ENCODE measurements at places on chromosomes 6 and 20.

GRCh38 chr6:41535766-41536165, 10.4 kb upstream of the FOXP4 start:
- no peak for DNase-seq

DNA sequence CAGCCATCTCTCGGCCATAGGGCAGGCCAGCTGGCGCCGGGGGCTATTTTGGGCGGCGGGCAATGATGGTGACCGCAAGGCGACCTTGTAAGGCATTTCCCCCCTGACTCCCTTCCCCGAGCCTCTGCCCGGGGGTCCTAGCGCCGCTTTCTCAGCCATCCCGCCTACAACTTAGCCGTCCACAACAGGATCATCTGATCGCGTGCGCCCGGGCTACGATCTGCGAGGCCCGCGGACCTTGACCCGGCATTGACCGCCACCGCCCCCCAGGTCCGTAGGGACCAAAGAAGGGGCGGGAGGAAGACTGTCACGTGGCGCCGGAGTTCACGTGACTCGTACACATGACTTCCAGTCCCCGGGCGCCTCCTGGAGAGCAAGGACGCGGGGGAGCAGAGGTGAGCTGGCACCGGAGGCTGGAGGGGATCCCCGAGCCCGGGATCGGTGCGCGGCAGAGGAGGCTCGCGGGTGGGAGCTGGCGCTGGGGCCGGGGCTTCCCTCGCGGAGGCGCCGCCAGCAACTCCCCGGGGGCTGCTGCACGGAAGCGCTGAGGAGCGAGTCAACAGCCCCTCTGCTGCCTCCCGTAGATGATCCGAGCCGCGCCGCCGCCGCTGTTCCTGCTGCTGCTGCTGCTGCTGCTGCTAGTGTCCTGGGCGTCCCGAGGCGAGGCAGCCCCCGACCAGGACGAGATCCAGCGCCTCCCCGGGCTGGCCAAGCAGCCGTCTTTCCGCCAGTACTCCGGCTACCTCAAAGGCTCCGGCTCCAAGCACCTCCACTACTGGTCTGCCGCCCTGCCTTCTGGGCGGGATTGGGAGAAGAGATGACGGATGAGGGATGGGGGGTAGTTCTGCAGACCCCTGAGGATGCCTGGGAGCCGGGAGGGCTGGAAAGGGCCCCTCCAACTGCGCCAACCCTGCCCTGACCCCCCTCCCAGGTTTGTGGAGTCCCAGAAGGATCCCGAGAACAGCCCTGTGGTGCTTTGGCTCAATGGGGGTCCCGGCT, at the start of the genes CTSA and NEURL2:
TSS of gene CTSA (plus strand) at position 351 of the 999 bp plus-strand sequence. CDS start at position 585, 234 bp downstream.
TSS of gene NEURL2 (minus strand) at position 224 of the 999 bp plus-strand sequence. CDS start at position 7, 217 bp downstream.
- peak; percentile 81 for DNase-seq

- DNase-seq: no peak
Measured at GRCh38 chr6:16757332-16757731, 3.9 kb downstream of the ATXN1 start.

DNA sequence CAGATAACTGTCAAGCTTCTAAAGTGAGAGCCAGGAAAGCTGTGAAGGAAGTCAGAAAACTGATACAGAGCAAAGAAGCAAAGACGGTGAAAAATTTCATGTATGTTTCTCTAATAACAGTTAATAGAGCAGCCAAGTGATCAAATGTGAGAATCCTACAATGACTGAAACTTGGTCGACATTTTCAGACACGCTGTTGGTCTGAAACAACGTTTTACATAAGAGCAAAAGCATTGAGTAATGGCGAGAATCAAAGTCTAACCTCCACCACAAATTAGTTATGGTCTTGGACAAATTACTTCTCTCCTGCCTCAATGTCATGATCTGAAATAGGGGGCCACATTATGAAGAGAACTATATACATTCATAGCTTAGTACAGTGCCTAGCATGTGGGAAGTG, 3.3 kb downstream of the MKKS start:
- no peak for DNase-seq

GRCh38 chr6:143176090-143177021, 115.7 kb downstream of the AIG1 start:
- no peak for DNase-seq

DNA sequence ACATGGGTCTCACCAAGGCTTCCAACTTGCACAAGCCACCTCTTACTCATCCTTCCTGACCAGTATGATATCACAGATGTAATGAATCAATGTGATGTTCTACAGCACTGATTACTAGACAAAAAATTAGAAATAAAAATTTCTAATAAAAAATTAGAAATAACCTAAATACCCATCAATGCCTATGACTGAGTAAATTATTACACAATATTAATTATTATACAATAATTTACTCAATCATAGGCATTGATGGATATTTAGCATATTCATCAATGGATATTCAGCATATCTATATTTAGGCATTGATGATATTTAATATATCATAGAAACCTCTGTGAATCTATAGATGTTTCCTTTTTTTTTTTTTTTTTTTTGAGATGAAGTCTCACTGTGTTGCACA, 43.2 kb upstream of the MBOAT1 start:
- DNase-seq: no peak

DNA sequence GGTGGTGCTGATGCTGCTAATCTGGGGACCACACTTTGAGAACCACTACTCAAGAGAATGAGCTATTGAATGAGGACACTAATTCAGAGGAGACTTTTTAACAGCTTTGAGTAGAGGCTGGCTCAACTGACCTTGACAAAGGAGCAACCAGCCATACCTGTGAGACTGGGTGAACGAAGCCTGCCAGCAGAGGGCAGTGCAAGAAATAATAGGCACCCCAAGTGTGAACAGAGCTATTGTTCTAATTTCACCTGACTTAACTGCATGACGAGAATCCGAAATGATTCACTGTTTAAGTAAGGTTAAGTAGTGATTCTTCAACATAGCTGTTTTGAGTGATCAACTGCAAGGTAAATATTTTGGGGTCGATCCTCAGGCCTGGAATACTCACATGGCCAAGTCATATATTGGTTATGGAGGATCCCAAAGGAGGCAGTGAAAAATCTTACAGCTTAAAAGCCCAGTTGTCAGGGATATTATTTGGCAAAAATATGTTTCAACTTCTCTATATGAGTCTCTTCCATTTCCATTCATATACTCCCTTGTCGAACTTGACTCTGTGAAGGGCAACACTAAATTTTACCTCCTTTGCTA, 550.5 kb upstream of the MARCKS start:
- DNase-seq: no peak

DNA sequence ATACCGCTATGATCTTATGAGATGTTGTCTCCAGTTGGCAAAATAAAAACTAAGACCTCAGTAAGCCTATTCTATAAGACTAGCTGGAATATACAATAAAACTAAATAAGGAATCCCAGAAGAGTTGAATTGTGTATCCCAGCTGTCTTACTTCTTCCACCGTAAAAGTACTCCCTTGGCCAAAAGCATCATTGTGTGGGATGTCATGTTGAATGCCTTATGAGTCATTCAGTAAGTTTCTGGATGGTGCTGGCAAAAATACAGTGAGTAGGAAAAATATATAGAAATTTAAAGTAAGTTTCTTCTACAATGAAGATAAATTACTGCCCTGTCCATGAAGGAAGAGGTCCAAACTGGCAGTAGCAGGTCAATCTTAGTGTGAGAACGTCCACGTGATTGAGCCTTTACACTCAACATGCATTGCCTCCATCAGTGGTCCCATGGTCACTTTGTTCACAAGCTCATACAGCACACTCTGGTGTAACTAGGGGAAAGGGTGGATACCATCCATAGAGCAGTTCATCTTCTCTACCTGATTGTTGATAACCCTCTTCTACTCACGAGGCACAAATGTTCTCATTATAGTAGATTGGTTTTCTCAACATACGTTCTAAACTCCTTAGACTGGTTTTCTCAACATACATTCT, 13.7 kb upstream of the ZNF318 start:
- no peak for DNase-seq

DNA sequence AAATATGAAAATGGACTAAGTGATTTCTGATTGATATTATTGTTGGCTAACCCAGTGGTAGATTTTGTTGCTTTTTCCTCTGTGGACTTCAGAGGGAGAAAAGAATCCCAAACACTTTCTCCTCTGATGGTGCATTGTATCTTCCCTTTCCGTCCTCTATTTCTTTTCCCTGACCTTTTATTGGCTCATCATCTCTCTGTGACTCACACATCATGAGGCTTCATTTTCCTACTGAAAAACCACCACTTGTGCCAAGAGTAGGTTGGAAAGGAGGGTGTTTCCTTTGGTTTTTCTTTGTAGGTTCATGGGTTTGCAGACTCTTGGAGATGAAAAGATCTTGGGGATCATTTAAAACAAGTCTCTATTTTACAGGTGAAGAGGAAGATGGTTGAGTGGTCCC, 311.7 kb upstream of the JAG1 start:
- DNase-seq: no peak

GRCh38 chr6:154471609-154472362, 38.7 kb downstream of the CNKSR3 start:
- DNase-seq: no peak

DNA sequence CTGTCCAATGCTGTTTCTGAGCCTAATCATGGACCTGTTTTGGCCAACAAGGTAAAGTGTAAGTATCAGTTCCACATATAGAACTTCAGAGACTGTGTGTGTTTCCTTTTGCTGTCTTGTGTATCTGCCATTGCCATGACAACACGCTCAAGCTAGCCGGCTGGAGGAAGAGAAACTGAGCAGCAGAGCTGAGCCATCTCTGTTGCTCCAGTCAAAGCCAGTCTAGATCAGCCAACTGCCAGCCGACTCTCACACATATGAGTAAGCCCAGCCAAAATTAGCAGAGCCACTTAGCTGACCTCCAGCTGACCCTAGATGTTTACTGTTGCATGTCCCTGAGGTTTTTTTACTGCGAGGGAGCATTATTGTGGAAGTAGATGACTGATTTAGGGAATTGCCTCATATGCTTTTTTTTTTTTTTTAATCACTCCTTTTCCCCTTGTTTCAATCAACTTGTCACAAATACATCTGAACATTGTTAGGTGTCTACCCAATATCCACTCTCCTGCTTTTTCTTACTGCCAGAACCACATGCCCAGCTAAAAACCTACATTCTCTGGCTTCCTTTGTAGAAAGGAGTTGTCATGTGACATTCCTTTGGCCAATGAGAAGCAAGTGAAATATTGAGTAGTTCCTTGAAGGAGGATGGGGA, 304.3 kb upstream of the SUPT3H start:
- DNase-seq: no peak

GRCh38 chr6:48834706-48835105, 628.3 kb downstream of the MMUT start:
- no peak for DNase-seq

DNA sequence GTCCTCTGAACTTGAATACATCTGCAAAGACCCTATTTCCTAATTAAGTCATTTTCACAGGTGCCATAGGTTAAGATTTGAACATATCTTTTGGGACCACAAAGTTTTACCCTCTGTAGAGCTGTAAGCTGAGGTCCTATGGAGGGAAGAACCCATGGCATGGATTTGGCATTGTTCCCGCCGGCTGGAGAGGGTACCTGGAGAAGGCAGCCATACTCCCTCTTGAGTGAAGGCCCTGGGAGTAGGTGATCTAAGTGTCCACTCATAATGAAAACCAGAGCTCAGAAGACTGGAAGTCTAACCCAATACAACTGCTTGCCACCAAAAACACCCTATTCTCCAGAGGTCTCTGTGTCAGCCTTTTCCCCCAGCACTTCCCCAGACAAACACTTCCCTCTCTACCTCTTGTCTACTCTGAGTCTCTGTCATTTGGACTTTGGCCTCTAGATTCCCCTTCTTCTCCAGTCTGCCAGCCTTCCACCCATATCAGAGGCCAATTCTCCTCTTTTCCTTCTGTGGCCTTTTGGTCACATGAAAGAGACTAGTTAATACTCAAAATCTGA, 363.9 kb downstream of the MAFB start:
- DNase-seq: no peak

GRCh38 chr20:11917663-11918062, at the start of gene BTBD3:
Gene BTBD3 (plus strand): TSS chr20:11917893. CDS start chr20:11918276, 383 bp downstream.
- DNase-seq: no peak

GRCh38 chr6:145087034-145087433, 648.3 kb downstream of the EPM2A start:
- no peak for DNase-seq

DNA sequence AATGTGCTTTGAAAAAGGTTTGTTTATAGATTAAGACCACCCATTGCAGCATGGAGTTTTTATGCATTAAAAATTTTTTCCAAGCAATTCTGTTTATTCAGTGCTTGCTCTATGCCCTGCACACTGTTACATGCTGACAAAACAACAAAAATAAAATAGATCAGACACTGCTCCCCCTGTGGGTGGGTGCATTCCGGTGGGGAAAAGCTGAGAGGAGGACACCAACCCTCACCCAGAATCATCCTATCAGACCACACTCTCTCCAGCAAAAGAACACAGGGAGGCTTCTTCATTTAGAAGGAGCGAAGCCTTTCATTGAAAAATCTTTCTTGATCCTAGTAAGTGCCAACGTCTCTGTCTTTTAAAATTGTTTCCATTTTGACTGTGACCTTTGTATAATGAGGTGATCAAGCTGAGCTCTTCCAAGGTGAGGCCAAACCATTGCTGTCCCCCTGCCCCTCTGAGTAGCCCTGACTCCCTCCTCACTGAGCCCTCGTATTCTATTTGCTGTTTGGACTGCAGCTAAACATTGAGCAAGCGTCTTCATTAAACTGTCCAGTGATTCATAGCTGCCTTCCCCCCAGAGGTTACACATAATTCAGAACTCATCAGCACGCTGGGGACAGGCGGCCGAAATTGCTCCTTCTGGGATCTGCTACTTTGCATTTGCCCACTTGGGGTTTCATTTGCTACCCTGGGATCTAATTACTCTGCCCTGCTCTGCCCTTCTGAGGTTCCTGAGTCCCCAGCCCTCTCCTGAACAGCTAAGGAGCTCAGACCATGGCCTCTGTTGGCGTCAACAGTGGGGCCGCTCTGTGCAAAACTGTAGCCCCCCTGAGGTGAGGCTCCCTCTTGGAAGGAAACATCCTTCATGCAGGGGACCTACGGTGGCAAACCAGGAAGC, 102.4 kb downstream of the F13A1 start:
- DNase-seq: no peak

DNA sequence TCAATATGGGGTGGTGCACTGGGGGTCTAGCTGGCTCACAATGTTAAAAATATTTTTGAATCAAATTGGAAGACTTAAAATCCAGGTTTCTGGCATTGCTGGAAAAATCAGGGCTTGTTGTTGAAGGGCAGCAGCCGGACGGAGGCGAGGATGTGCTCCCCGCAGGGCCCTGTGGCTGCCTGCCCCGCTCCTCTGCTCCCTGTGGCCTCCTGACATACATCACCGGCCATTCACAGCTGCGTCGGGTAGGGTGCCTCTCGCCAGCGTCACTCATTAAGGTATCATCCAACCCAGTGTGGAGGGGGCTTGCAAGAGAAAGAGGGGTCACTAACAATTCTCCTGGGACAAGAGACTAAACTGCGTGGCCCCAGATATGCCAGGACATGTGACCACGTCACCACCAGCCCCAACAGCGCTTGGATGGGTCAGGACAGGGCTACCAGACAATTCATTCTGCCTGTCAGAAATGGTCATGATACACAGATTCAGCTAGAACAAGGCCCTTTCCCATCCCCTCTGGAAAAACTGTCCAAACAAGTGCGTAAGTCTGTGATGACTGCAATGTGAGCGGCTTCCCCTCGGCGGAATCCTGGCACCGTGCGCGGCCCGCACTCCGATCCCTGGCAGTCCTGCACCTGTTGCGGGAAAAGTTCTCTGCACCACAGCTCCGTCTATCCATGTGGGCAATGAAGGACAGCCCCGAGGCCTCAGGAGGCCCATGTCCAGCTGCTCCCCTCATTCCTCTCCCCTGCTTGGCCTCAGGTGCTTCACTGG, 12.0 kb downstream of the GATA5 start:
- no peak for DNase-seq
